ENCODE measurements at places on chromosomes 6 and 20.

DNA sequence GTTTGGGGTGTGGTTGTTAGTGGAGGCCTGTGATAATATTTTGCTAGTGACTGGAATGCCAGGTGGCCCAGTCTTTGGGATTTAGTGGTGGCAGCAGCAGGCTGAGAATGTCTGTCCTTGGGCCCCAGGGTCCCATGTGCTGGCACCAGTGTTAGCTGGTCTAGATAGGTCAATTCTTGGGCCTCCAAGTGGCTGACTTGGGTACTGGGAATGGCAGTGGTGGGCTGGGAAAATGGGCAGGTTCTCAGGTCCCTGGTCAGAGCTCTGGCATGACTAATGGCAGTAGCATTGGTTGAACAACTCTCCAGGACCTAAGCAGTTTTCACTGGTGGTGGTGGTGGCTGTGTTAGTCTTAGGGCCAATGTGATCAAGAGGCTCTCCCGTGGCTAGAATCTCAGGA, 50.3 kb downstream of the OLIG3 start:
- DNase-seq, result no peak

- DNase-seq, result no peak
These were observed 108.7 kb upstream of the MAP3K4 start for GRCh38 chr6:160882791-160883279.

- DNase-seq, result no peak
These were observed 22.2 kb downstream of the PPP1R3G start for GRCh38 chr6:5107341-5107740.

- DNase-seq, result peak; percentile 51
These were observed 75.4 kb upstream of the TMEM244 start for GRCh38 chr6:129936329-129937165.

GRCh38 chr6:127051571-127052260, 66.8 kb upstream of the RSPO3 start:
- DNase-seq, result no peak

DNA sequence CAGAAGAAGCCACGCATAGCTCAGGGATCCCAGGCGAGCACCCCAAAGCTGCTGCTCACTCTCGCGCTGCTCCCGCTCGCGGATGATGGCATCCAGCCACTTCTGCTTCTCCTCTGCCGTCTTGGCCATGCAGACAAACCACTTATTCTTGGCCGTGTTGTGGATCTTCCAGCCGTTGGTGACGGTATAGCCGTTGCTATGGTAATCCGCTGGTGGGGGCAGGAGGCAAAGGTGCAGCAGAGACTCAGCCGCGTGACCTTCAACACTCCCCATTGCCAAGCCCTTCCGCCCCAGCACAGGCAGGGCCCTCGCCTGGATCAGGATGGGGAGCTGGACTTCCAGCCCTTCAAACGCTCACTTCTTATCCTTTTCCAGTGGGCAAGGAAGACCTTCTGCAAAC, 136.9 kb downstream of the PREX1 start:
- DNase-seq, result peak; percentile 70

- no peak for DNase-seq
These were observed 84.6 kb upstream of the BTN3A2 start for GRCh38 chr6:26280407-26280806.

DNA sequence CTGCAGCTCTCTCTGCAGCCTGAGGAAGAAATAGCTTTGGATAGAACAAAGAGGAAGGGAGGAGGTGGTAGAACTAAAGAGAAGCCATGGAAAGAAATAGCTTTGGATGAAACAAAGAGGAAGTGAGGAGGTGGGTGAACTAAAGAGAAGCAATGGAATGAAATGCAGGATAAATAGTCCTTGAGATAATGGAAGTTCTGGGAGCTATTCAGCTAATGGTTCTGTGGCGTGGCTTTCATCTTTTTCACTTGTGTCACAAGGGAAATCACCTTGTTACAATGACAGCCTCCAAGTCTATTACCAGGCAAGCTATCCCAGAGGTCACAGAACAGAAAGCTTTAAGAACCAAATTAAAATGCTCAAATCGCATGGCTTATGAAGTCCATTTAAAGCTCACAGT, 141.3 kb upstream of the ARG1 start:
- no peak for DNase-seq

DNA sequence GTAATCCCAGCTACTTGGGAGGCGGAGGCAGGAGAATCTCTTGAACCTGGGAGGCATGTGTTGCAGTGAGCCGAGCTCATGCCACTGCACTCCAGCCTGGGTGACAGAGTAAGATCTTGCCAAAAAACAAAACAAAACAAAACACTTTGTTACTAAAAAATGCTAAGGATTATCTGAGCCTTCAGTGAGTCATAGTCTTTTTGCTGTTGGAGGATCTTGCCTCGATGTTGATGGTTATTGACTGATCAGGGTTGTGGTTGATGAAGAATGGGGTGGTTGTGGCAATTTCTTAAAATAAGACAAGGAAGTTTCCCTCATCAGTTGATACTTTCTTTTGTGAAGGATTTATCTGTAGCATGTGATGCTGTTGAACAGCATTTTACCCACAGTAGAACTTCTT, 196.8 kb upstream of the HDDC2 start:
- DNase-seq, result no peak

DNA sequence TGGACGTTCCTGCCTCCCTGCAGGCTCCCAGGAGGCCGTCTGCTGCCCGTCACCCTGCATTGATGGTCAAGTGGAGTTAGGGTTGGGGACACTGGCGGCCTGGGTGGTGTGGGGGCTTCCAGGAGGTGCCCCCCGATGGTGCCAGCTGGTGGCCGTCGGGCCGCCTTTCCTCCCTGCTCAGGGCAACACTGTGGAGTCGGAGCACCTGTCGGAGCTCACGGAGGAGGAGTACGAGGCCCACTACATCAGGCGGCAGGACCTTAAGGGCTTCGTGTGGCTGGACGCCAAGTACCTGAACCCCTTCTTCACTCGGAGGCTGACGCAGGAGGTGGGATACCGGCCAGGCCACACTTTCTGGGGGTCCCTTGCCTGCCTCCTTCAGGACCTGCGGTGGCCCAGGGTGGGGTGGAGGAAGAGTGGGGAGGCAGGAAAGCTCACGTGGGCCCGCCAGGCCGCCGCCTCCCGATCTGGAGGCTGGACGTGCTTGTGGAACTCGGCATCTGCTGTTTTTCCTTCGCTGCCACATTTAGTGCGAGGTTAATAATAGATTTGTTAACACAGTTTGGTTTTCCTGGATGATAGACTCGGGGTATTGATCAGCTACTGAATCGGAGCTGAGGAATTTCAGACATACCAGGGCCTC, 28.6 kb downstream of the SPATA2 start:
- DNase-seq, result no peak

DNA sequence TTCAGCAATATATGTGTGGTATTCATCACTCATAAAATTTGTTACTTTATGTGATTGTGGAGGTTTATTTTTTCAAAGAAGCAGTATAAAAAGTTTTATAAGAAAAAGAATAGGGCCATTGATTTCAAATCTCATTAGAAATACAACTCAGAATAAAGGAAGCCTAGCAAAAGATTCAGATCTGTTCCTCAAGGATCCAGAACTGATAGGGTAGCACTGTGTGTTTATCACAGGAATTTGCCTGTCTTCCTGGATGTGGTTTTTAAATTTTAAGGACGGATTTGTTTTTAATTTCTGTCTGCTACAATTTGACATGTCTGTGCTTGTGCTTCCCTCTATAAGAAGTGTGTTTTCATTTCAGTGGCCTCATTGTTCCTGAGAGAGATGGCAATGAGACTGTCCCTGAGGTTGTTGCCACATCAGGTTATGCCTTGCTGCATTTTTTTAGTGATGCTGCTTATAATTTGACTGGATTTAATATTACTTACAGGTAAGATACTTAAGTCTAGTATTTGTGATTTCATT, 74.6 kb downstream of the ATRN start:
- no peak for DNase-seq

GRCh38 chr6:91730710-91731109, 1143.8 kb upstream of the MAP3K7 start:
- DNase-seq, result no peak

GRCh38 chr6:32109114-32109764, at the start of gene TNXB:
Gene TNXB, minus strand, starts transcription at chr6:32109338. Its CDS starts 11,140 bp downstream, at chr6:32098198.
- DNase-seq, result no peak

DNA sequence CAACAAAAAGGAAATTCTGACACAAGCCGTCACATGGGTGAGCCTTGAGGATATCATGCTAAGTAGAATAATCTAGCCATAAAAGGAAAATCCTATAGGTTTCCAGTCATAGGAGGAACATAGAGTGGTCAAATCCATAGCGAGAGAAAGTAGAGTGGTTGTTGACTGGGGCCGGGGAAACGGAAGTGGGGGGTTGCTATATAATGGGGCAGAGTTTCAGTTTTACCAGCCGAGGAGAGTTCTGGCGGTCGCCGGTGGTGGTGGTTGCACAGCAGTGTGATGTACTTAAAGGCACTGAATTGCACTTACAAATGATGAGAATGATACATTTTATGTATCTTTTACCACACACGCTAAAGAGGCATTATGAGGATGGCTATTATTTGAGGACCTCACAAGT, 4.9 kb downstream of the GPR31 start:
- no peak for DNase-seq

DNA sequence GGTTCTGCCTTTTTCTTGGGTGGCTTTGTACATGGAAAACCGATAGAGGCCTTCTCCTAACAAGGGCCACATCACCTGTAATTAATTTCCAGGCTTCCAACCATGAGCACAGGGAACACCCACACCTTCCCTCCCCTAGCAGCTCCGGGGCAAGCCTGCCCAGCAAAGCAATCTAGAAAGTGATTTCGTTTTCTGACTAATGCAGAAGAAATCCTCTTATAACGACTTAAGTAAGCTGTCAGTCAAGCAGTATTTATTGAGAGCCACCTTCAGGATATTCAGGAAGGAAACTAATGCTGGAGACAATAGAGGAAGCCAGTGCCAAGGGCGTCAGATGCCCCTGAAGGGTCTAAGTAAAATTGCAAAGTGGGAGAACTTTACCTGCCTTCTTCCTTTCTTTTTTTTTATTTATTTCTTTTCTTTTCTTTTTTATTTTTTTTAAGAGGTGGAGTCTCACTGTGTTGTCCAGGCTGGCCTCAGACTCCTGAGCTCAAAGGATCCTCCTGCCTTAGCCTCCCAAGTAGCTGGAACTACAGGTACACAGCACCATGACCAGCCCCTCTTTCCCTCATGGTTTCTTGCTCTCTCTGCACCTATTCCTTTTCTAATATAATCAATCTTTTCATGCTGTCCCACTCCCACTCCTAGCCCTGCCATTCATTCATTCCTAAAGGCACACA, 67.5 kb upstream of the MBOAT1 start:
- no peak for DNase-seq

- no peak for DNase-seq
These were observed 122.5 kb downstream of the COL9A1 start for GRCh38 chr6:70180183-70180900.

DNA sequence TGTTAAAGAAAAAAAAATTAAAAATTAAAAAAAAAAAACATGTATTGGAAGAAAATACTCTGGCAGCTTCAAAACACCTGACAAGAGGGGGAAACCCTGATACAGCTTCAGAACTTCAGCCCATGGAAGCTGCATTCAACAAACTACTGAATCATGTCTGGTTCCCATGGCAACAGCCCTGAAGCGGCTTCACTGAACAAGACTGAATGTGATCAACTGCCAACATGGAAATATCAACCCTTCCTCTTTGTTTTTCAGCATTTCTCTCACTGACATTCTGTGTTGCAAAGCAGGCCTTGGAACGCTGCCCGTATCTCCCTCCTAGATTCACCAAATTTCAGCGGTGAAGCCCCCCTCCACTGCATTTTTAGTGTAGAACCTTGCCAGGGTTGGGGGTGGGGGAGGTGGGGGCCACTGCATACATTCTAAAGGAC, 91.3 kb upstream of the SHLD1 start:
- peak; percentile 86 for DNase-seq

- peak; percentile 86 for DNase-seq
These were observed 828 bp upstream of the DSTN start for GRCh38 chr20:17568972-17569521.

DNA sequence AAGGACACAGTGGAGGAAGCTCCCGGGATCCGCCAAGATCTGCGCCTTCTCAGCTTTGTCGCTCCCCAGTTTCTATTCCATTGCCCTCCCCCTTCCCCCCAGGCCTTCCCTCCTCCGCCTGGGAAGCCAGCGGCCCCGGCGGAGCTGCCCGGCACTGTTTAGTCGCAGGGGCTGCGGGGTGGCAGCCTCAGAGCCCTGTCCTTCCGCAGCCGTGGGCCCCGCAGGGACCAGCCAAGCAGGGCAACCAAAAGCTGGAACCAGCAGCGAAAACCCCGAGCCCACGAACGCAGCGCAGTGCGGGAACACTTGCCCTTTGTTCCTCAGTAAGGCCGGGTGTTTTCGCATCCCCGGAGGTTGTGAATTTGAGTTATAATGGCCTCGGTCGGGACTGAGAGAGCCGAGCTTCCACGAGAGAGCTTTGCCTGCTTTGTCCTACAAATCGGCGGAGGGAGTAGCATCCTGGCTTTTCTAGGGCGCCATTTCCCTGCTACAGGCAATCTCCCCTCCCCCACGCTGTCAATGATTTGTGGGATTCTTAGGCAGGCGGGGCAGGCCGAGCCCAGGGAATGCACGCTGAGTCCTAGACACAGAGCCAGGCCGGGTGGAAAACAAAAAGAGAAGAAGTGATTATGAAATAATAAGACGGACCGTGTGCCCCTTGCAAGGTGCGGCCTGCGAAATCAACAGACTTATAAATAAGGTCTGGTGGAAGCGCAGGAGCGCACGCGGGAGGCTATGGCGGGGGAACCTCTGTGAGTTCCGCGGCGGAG, 4.0 kb upstream of the TUBB2B start:
- peak; percentile 87 for DNase-seq

DNA sequence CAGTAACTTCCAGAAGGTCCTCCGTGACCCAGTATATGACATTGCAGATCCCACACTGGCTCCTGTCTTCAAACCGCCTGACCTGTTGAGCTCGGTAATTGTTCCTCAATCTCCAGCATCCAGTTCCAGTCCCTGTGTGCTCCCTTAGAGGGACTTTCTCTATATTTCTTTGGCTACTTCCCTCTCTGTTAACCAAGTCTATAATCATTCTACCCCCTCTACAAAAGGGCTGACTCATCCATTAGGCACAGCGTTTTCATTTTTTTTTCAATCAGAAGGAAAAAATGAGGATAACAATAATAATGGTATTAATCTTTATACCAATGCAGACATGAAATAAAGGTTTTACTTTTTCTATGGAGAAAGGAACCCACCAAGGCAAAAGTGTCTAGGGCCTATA, 69.3 kb downstream of the FAM229B start:
- DNase-seq, result no peak

GRCh38 chr6:143741480-143741879, 63.7 kb downstream of the PHACTR2 start:
- DNase-seq, result no peak

GRCh38 chr6:79985128-79985527, 19.3 kb upstream of the TTK start:
- DNase-seq, result no peak

DNA sequence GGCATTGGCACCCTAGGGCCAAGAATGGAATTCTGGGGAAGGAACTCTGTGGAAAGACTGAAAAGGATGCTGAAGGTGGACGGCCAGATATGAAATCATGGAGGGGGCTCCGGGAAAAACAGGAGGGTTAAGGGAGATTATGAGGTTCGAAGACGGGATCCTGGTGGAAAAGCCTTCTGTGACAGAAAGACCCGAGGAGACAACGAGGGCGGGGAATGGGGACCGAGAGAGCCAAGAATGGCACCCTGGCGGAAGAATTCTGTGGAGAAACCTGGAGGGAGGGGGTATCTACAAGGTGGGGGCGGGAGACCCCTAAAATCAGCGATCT, 426 bp downstream of the TRMT6 start:
- DNase-seq, result no peak

- DNase-seq, result peak; percentile 75
These were observed at the start of gene OXT for GRCh38 chr20:3071610-3072529. Gene OXT, plus strand, starts transcription at chr20:3071620. Its CDS starts 36 bp downstream, at chr20:3071656.

GRCh38 chr6:154683756-154684523, 49.3 kb upstream of the SCAF8 start:
- DNase-seq, result no peak

Data from right forelimb (tissue), 1 donor.